Stimulated activated CD4-positive, alpha-beta T cell treated with anti-CD3 and anti-CD28 coated beads, Interleukin-12 subunit alpha, Interleukin-12 subunit beta, amount 100 ng/mL, for 48 hours (primary cell): ENCODE measurements at places on chromosomes 5 and 9.

- DNase-seq, result no peak
These were observed 475 bp downstream of the DDX31 start for GRCh38 chr9:132669319-132669697.

- no peak for DNase-seq
These were observed 57.1 kb downstream of the GALNT12 start for GRCh38 chr9:98864281-98865174.

DNA sequence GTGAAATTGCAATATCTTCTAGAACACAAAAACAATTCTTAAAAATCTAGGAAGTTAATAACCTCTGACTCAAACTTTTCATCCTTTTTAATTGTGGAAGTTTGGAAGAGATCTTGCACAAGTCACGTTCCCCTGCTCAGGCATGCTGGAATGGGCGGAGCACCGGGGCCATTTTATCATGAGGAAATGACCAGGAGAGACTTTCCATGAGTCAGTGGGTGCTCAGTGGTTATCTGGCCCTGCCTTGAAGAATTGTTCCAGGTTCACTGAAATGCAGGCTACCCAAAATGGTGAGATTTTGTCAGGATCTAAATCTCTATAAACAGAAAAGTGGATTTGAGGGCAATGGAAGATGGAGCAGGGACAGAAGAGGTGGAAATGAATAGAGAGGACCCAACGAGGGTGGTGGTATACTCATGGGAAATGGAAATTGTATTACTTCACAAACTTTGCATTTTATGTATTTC is 61.2 kb downstream of the FYB1 start:
- no peak for DNase-seq

DNA sequence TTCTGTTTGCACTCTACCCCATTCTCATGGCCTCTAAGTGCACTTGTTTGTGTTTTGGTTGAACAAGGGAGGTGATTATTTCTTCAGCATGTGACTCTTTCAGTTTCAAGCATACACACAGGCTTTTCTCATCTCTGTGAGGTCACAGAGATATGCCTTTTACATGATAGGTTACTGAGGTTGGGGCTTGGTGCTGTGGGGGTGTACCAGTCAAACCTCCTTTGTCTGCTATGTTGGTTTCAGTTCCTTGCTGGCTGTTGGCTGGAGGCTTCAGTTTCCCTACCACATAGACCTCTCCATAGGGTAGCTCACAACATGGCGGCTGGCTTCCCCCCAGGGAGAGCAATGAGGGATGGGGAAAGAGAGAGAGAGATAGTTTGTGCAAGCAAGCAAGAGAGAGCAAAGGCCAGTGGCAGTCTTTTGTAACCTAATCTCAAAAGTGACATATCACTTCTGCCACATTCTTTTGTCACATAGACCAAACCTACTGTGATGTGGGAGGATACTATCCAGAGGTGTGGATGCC is 96.7 kb upstream of the SEMA6A start:
- DNase-seq, result no peak

DNA sequence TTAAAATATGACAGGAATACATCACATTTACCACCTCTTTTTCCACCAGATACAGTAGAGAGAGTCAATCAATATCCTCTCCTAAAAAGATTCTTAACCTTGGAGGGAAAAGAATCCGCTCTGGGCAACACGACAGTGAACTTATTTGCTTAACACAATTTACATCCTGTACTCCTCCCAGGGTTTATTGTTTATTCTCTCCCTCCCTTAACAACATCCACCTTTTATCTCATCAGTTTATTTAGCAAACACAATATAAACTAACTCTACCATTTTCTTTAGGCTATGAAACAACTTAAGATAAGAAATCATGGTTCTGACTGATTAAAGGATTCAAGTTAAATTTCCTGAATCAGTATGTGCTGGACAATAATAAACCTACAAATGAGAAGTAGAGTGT is 50.9 kb downstream of the CERT1 start:
- no peak for DNase-seq

GRCh38 chr9:95127249-95128176 is 190.0 kb downstream of the FANCC start:
- peak; percentile 62 for DNase-seq

GRCh38 chr5:104800440-104801048 is 1238.0 kb upstream of the NUDT12 start:
- DNase-seq, result no peak

DNA sequence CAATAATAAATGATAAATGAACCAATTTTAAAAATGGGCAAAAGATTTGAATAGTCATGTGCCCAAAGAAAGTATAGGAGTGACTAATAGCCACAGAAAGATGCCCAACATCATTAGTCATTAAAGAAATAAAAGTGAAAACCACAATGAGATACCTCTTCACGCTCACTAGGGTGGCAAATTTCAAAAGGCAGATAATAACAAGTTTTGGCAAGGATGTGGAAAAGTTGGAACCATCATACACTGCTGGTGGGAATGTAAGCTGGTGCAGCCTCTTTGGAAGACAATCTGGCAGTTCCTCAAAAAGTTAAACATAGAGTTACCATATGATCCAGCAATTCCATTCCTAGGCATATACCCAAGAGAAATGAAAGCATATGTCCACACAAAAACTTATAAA is 1819.8 kb downstream of the MAT2B start:
- DNase-seq, result no peak

- no peak for DNase-seq
These were observed 217.5 kb upstream of the SH3GL2 start for GRCh38 chr9:17361378-17361777.

- no peak for DNase-seq
These were observed 9.5 kb downstream of the GZMK start for GRCh38 chr5:55033568-55033967.

GRCh38 chr5:136016945-136017530 is 11.8 kb upstream of the TGFBI start:
- DNase-seq, result no peak

- no peak for DNase-seq
These were observed 368 bp downstream of the SURF1 start for GRCh38 chr9:133355881-133356357.

DNA sequence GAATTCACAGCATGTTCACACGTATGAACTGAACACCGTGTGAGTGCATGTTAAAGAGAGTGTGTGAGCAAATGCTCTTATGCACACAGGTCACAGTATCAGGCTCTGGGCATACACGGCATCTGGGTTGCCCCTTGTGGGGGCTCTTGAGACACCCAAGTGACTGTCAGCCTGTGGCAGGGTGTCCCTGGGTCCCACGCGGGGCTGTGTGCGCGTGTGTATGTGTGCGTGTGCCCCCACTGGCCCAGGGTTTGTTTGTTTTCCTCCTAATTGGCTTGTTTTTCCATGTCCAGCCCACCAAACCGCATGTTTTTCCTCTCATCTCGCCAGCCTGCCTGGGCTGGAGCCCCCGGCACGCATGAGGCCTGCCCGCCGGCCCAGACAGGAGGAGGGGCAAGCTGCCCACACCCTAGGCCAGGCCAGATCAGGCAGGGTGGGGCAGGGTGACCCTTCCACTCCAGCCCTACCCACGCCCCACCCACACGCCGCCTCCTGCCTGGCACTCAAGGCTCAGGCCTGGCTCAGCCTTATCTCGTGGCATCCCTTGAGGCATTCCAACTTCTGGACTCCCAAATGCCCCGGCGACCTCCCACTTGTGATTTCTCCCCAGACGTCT is 28.8 kb downstream of the CNTFR start:
- DNase-seq, result no peak

DNA sequence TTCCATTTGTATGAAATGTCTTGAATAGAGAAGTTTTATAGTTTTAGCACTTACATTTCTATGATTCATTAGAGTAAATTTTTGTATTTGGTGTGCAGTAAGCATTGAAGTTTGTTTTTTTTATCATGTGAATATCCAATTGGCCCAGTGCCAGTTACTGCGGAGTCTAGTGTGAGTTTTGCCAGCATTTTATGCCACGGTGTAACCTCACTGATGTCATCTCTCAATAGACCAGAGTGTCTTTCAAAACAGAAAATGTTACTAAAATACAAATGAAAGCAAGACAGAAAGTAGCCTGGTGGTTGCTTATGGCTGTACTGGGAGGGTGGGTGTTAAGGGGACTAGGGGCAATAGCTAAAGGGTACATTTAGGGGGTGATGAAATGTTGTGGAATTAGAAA is 62.8 kb downstream of the IPPK start:
- no peak for DNase-seq
